Activated naive CD4-positive, alpha-beta T cell treated with anti-CD3 and anti-CD28 coated beads, Interleukin-2, amount 50 U/mL, for 72 hours (primary cell): ENCODE measurements at places on chromosomes 7 and 10. TPM values are rescaled to one million over a fixed set of nuclear protein-coding genes. Genes with fewer than 3 reads are reported as not detected.

The TMEM196 gene
- total RNA-seq = not detected

The CFAP69 gene
- 0.39 TPM for total RNA-seq

The SUN3 gene
- not detected for total RNA-seq

The ACBD7 gene
- 2.4 TPM for total RNA-seq

DNA sequence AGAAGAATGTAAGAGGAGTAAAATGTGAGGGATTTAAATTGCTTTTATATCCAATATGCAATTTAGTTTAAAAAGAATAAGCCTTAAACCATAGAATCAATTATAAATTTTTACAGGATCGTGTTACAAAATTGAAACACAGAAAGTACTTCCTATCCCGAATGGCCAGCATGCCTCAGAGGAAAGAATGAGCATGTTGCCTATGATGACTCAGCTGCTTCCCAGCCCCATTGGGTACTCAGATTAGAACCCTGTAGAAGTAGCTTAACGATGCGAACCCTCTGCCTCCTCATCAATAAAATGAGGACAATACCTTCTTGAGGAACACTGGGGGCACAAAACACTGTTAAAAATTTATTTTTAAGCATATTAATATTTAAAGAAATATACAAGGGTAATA is 113.4 kb upstream of the CDK1 start:
- DNase-seq = no peak

GRCh38 chr10:133324198-133324792 is 12.4 kb downstream of the CALY start:
- DNase-seq = no peak

GRCh38 chr10:3136763-3137611 is 35.6 kb downstream of the PITRM1 start:
- DNase-seq = peak; percentile 20

GRCh38 chr7:148367731-148368475 is 222.7 kb upstream of the C7orf33 start:
- no peak for DNase-seq
